ENCODE measurements at places on chromosomes 13 and 19.

DNA sequence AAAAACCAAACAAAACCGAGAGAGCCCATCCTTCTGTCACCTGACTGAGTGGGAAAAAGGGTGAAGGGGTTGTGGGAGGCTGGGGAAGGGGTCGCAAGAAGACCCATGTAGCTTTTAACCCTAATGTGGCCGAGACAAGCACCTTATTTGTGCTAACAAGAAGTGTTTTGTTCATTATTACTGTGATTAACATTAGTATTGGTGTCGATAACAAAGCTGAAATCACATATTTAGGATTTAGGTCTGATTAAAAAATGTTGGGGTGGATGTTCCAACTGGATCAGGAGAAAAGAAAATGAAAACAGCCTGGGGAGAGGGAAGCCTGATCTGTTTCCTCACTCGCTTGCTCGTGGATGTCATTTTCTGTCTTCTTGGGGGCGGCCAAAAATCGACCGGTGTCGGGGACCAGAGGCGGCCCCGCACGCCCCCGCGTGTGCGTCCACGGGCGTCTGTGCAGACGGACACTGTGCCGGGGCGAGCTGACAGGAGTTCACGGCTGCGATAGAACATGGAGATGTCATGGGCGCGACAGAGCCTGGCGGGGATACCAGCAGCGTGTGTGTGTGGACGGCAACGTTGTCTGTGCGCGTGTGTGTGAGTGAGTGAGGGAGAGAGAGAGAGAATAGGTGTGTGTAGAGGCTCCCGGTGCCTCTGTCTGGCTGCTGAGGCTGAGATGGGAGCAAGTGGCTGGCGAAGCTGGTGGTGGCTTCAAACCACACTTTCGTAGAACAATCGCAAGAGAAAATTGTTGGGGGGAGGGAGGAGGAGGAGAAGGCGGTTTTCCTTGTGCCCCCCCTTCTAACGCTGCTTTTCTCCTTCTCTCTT lies 29.1 kb downstream of the NFIX start:
- DNase-seq, result no peak

DNA sequence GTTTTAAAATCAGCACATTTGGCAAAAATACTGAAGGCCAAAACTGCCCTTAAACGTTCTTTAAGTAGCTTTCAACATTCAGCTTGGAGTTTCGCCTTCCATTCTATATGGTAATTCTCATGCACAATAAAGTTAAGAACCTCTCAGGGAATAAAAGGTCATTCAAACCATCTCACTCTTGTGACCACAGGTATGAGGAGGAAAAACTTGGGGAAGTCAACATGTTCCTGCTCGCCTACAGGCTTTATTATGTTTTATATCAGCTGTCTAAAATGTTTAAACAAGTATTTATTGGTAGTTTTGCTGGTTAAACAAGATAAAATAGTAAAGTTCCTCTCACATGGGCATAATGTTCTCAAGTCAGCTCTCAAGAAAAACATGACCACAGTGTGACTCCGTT lies 19.9 kb upstream of the TM9SF2 start:
- no peak for DNase-seq

DNA sequence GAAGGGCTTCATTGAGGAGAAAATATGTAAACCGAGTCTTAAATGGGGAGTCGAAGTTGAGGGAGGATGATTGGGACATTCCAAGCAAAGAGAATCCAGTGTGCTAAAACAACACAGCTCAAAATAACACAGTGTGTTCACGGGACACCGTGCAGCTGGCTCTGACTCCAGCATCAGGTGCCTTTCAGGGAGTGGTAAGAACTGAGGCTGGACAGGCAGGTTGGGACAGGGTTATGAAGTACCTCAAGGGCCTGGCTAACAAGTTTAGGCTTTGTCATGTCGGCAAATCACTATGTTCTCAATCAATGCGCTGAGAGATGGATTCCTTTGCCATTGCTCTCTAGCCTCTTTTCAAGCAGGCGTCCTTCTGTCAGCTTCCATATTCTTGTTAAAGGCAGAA lies 27.5 kb upstream of the WDFY2 start:
- no peak for DNase-seq

DNA sequence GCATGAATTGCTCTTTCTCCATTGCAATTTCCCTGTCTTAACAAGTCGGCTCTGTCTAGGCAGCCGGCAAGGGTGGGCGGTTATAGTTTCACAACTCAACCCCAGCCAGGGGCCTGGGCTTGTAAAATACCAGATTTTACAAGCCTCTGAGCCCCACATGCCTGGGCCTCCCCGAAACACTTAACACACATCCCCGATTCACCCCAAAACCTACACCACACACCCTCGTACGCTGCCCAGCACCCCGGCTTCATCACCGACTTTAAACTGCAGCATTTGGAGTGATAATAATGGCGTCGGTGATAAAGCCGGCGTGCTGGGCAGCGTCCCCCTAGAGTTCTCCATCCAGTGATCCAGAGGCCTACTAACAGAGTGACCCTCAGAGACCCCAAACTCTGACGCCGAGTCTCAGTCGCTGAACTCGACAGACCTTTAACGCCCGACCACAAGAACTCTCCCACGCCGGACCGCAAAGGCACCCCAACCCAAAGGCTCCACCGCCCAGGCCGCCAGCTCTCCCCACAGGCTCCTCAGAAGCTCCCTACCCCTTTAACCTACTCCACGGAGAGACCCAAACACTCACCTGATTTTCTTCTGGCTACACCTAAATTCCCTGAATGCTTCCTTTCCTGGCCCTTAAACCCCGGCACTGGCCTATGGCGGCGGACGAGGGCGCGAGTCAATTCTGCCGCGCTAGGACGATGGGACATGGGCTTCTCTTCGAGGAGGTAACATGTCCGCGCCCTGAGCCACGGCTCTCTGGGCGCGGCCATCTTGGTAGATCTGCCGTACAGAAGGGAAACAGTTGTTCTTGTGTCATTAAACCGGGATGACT lies at the start of gene ZNF649:
ZNF649 (minus strand) TSS at position 687 of the 835 bp plus-strand sequence. CDS start 4,910 bp downstream, outside the sequence.
- DNase-seq, result peak; percentile 75

DNA sequence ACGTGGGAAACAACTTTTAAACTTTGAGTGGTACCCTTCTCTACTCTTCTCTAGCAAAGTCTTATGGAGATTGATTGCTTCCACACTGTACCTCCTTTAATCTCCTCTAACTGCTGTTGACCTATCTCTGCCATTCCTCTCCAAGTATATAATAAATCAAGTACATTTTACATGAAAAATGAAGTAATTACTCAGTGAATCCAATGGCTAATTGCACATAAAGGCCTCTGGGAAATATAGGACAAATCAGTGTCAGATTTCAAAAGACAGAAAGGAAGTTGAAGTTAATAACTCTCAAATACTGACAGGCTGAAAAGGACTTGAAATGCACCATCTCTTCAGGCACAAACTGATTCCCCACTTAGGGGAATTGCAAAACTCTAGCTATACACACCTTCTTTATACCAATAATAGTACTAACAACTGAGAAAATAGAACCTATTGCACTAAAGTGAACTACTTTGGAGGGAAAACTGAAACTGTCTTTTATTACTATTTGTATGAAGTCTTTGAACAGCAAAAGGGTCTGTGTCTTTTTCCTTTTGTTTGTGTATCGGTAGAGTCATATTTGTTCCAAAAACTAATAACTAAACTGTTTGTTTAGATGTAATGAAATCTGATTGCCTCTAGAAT lies 701.1 kb downstream of the PCDH9 start:
- DNase-seq, result no peak

DNA sequence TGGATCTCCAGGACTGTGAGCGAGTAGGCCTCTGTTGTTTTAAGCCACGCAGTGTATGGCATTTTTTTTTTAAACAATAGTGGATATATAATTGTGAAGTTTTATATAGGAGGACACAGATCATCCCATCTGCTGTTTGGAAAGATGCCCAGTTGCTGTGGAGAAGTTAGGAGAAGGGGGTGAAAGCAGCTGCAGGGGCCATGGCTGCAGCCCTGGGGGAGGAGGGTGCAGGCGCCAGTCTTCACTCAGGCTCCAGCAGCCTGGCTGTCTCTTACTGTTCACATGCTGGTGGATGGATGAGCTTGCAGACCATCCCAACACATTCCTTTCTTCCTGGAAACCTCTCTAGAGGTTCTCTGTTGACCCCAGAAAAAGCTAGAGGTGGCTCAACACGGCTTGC lies 242.3 kb downstream of the TEX29 start:
- no peak for DNase-seq

DNA sequence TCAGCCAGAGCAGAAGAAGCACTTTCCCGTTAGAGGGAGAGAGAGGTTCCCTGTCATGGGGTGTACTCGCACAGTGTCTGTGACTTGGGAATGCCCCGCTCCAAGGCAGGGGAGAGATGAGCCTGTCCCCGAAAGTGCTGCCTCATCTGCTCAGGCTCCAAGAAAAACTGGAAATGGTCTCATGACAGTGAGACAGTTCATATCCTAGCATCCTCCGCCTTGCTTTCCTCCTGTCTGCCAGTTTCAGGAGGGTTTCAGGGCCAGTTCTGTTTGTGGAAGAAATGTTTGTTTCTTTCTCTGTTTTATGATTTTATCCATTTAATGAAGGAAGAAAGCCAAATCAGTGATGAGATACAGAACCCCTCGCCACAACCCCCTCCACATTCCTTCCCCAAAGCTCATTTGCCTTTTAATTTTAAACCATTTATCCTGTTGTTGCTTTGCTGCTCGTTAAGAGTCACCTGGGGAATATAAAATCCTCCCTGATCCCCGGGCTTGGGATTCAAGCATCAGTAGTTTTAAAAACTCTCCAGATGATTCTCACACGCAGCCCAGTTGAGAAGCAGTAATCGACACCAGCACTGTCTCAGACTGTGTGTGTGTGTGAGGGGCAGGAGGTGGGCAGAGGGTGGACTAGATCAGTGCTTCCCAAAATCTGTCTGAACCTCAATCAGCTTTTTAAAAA lies 144.6 kb upstream of the UBL3 start:
- no peak for DNase-seq

DNA sequence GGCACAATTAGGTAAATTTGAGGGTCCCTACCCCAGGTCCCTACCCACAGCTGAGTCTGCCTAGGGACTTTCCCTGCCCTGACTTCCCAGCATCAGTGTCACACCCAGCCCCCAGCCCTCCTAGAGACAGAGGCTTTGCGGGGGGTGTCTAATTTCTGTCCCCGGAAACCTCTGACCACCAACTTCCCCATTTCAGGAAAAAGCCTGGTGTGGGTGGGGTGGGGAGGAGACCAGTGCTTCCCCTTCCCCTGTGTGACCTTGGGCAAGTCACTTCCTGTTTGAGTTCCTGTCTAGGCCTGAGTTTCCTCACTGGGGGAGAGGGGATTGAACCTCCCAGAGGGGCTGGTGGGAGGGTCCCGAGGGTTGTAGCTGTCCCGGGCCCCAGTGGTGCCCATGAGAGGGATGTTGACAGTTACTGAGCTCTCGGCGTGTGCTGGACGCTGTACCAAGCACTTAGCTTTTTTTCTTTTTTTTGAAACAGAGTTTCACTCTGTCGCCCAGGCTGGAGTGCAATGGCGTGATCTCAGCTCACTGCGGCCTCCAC lies 7.9 kb downstream of the VASP start:
- DNase-seq, result no peak

DNA sequence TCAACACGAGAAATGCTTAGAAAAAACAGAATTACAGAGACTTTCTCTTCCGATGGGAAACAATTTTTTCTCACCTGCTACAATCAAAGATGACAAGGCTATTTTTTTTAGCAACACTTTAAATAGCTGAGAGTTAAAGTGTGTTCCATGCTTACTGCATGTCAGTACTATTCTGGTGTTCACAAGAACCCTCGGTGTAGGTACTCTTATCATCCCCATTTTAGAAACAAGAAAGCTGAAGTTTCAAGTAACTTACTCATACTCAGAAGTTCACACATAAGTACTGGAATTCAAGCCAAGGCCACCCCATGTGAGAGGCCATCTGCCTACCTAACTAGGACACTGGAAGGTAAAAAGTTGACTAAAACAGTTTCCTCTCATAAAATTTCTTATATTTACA lies 9.0 kb upstream of the TNFRSF19 start:
- no peak for DNase-seq

- DNase-seq, result no peak
These were observed 584.5 kb downstream of the SLITRK1 start for GRCh38 chr13:83297586-83298290.

- no peak for DNase-seq
These were observed 364.0 kb downstream of the KCTD12 start for GRCh38 chr13:76522083-76522755.

DNA sequence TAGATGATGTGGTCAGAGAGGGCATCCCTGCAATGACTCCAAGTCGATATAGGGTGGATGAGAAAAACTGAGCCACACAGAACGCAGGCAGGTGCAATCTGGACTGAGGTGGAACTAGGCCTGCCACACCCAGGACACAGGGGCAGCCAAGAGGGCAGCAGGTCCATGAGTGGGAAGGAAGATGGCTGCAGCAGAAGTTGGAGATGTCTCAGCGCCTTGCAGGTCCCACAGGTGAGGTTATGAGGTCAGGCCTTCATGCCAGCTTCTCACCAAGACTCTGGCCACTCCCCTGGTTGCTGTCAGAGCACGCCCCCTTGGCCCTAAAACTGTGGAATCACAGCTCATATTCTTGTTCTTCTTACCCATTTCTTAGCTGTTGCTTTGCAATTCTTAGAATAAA lies 147.7 kb upstream of the VSTM2B start:
- no peak for DNase-seq

DNA sequence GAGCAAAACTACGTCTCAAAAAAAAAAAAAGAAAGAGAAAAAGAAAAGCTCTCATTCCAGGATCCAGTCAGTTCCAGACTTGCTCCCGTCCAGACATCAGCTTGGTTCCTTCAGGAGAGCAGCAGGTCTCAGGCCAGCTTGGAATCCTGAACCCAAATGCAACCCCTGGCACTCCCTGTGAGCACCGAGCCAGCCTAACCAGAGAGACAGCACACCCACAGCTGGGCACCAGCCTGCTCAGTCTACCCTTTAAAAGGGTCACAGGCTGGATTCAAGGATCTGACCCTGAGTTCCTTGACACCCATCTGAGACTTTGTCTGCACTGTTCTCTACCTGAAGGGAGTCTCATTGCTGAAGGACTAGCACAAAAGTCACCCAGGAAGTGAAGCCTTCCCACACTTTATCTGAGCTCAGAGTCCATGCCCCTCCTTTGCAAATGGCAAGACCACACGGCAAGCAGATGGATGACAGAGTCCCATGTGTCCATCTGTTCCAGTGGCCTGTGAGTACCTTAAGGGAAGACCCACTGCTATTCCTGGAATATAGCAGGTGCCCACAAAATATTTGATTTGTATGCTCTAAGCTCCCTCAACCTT lies 1.4 kb downstream of the PEPD start:
- DNase-seq, result no peak

DNA sequence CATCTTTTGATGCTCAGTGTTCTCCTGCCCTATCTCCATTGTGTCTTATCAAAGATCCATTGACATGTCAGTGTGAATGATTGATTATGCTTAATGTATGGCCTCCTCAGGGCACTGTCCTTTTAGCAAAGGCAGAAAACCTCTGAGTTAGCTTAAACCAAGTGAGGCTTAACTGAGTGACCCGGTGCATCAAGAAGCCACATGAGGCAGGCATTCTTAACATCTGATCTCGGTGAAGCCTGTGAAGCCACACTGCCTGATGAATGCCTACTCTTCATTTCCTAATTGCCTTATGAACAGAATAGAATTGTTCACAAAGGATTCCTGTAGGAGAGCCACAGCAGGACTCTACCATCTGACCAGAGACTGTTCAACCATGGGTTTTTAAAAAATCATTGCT lies 168.1 kb upstream of the SOX21 start:
- no peak for DNase-seq

- DNase-seq, result no peak
These were observed 390.5 kb upstream of the PCDH9 start for GRCh38 chr13:67620665-67621064.

- no peak for DNase-seq
These were observed 35.7 kb downstream of the TSKS start for GRCh38 chr19:49727217-49728030.

- DNase-seq, result no peak
These were observed 149.5 kb downstream of the DCT start for GRCh38 chr13:94329754-94330551.
